Left forelimb (tissue), 1 donor: ENCODE measurements at places on chromosomes 2 and 18.

DNA sequence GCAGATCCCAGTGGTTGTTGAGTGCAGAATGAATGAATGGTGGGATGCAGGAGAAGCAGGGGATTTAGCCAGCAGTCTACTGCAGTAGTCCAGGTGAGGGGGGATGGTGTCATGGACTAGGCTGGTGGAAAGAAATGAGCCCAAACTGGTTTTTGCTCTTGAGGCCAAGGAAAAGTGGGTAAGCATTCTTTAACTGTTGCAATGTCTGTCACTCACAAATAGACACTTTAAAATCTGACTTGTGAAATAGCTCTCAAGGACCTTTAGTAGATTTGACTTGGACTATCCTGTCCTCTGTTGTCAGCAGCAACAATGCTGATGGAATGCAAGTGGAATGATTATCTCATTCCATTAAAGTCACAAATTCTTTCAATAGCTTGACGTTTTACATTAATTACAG lies 37.5 kb upstream of the STK17B start:
- no peak for DNase-seq

GRCh38 chr18:35050705-35051195 lies 9.5 kb downstream of the MAPRE2 start:
- DNase-seq = no peak

DNA sequence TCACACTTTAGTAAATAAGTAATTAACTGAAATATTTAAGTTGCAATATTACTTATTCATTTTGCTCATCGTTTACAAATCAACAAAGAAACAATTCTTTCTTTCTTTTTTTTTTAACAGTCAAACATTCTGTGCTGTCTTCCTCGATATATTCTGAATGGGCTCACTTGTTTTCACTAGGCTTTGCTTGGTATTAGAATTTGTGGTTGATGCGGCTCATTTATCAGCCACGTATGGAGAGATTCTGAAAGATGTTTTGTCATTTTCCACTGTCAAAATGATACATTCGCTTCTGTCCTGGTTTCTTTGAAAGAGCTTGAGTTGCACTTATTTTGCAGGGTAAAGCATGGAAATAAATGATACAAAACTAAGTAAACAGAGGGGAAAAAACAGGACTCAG lies 323.7 kb downstream of the LRRTM1 start:
- no peak for DNase-seq

DNA sequence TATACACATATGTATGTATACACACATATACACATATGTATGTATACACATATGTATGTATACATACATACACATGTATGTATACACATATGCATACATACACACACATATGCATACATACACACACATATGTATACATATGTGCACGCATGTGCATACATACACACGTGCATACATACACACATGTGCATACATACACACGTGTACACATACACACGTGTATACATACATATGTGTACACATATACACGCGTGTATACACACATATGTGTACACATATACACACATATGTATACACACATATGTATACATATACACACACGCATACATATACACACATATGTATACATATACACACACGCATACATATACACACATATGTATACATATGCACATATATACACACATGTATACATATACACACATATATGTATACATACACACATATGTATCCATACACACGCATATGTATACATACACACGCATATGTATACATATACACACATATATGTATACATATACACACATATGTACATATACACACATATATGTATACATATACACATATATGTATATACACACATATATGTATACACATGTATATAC lies 21.5 kb downstream of the NABP1 start:
- DNase-seq = no peak

GRCh38 chr2:226995625-226996041 lies 159.8 kb downstream of the RHBDD1 start:
- no peak for DNase-seq

DNA sequence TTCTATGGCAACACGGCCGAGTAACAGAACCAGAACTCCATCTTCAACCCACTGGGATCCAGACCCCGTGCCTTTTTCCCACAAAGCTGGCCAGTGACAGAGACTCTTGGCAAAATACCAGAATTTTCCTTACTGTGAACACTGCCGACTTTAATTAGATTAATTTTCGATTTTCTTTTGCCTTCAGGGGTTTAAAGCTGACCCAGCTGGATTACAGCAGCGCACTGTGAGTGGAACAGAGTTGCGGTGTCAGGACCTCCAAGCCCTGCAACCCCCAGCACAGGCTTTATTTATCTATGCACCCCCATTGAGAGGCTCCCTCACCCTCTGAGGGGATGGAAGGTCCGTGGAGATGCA lies 36.4 kb downstream of the CTIF start:
- no peak for DNase-seq

- DNase-seq = no peak
Observed at GRCh38 chr2:134218930-134219658, 34.8 kb upstream of the MGAT5 start.

DNA sequence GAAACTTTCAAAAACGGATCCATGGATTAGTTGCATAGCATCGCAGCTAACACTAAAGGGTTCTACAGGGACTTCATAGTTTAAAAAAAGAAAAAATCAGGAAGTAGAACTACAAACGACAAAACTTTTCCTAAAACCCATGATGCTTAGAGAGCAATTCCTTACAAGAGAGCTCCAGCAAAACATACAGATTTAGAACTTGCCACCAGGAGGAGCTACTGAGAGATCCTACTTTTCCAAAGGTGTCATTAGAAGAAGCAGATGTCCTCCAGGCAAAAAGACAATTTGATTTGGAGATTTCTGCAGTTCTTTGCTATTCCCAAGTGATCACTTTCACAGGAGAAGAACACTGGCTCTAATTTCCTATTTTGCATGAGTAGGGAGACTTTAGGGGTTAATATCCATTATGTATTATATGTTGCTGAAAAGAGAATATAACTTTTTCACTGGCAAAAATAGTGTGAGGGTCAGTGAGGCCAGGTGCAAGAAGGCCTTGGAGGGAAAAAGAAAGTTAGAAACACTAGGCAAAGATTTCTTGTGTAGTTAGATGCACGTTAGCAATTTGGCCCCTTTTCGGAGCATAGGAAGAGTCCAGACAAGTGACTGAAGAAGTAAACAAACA lies 436.2 kb downstream of the SUCLG1 start:
- no peak for DNase-seq

GRCh38 chr18:62763101-62763521 lies 47.8 kb downstream of the PHLPP1 start:
- no peak for DNase-seq

DNA sequence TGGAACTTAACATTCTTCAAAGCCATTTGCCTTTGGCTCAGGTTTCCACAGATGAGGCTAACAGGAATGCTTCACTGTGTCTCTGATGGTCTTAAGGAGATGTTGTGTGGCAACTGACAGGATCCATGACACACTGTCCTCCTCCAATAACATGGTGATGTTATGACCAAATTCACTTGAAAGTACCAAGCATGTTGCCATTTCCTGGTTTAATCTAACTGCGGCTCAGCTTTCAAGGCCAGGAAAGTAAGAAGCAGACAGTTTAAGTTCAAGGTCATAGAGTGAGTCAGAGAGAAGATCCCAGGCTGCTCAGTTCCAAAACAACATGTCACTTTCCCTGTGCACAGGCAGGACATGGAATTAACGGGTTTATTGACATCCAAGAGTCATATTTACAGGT lies 513.6 kb downstream of the STK39 start:
- DNase-seq = no peak

GRCh38 chr2:141598982-141599381 lies 531.8 kb downstream of the LRP1B start:
- no peak for DNase-seq

DNA sequence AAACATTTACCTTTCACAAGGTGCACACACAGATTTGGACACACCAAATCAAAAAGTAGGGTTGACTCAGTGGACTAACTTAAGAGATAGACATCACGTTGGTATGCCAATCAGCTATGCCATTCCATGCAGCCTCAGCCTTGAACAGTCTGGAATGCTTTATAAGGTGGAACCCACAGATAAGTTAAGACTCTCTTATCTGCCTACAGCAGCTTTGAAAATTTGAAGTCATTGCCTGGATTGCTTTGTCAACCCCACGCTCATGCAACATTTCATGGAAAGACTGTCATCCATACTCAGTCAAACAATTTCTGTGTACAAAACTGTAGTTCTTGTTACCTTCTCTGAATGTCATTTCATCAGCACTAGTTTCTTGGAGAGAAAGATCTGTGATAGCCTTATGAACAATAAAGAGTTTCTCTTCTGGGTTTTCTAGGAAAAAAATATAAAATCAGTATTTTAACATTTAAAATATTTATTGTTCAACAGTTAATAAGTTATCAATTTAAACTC lies 1.2 kb downstream of the ERMN start:
- no peak for DNase-seq

DNA sequence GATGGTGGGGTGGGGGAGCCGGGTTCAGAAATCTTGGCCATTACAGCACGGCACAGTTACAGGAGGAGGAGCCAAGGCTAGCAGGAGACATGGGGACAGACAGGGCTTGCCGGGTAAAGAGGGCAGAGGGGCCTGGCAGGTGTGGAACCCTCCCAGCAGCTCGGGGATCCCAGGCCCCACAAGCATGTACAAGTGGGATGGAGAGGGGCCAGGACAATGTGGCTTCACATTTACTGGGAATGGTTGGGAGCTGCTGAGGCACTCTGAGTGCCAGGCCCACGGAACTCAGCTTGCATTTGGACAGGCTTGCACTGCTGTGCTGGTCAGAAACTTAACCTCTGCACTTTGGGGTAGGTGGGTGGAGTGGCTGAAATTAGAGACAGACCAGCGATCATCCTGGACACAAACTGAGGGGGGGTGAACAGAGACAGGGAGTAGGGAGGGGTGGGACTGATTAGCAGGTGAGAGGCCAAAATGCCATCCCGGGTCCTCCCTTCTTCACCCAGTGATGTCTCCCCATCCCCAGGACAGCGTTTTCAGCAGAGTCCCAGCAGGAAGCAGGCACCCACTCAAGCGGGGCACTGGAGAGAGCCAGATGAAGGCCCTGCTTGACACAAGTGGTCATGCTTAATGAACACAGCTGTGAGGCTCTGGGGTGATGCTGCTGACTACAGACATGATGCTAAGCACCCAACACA lies 9.6 kb downstream of the PER2 start:
- no peak for DNase-seq

GRCh38 chr2:102206666-102207341 lies 20.0 kb downstream of the IL1RL2 start:
- no peak for DNase-seq

- DNase-seq = no peak
Observed at GRCh38 chr18:26700728-26701127, 152.4 kb upstream of the KCTD1 start.

- DNase-seq = no peak
Observed at GRCh38 chr2:85705680-85706039, 11.5 kb downstream of the GNLY start.

GRCh38 chr2:45612731-45613130 lies 1.7 kb upstream of the SRBD1 start:
- no peak for DNase-seq

GRCh38 chr2:186576614-186577013 lies 13.2 kb upstream of the ITGAV start:
- no peak for DNase-seq

DNA sequence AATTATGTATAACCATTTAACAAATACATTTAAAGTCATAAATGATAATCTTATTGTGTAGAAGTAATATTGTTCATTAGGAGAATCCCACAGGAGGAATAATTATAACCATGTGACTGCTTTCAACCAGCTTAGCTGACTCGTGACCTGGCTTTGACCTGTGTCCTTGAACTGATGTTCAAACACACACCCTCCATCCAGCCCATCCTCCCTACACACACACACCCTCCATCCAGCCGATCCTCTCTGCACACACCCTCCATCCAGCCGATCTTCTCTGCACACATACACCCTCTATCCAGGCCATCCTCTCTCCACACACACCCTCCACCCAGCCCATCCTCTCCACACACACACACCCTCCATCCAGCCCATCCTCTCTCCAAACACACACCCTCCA lies 83.5 kb downstream of the EIPR1 start:
- DNase-seq = peak; percentile 9

GRCh38 chr2:221025398-221025797 lies 546.7 kb downstream of the EPHA4 start:
- DNase-seq = no peak

DNA sequence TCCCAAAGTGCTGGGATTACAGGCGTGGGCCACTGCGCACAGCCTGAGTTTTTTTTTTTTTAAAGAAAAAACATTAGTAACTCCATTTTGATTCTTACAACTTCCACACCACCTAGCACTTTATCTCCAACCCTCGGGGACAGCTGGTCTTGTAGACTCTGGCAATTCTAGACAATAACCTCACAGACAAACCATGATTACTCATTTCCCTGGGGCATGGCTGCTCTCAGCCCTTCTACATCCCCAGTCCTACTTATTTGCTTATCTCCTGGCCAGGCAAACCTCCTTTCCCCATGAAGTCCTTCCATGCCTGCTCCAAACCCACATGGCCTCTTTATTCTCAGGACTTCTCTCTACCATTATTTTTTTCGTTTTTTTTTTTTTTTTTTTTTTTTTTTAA lies 91.1 kb downstream of the ACTR3 start:
- no peak for DNase-seq

- DNase-seq = no peak
Observed at GRCh38 chr2:46942143-46942526, 26.5 kb upstream of the MCFD2 start.

DNA sequence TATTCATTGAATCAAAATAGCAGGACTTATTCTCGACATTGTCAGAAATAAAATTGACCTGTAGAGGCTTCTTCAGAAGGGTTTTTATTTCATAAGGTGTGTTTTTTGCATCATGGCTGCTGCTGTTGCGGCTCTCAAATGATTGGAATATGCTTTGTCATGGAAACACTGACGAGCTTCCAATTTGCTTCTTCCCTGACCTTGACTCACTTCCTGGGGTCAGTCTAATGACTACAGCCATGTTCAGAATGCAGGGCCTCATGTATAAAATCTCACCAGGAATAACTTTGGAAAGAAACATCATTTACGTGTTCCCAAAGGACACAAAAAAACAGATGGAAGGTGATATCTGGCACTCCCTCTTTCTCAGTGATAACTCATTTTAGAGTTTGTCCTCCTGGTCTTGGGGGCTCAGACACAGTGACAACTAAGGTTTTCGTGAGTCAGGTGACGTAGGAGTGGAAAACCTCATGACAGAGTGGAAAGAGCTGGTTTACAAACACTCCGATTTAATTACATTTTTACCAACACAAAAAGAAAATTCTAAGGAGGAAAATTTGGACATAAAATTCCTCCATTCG lies 467.0 kb upstream of the RAB12 start:
- no peak for DNase-seq

- no peak for DNase-seq
Observed at GRCh38 chr18:47248604-47249313, 2.7 kb downstream of the SKOR2 start.
